ENCODE measurements at places on chromosomes 13 and 19. TPM values are rescaled to one million over a fixed set of nuclear protein-coding genes. Genes with fewer than 3 reads are reported as not detected.

DNA sequence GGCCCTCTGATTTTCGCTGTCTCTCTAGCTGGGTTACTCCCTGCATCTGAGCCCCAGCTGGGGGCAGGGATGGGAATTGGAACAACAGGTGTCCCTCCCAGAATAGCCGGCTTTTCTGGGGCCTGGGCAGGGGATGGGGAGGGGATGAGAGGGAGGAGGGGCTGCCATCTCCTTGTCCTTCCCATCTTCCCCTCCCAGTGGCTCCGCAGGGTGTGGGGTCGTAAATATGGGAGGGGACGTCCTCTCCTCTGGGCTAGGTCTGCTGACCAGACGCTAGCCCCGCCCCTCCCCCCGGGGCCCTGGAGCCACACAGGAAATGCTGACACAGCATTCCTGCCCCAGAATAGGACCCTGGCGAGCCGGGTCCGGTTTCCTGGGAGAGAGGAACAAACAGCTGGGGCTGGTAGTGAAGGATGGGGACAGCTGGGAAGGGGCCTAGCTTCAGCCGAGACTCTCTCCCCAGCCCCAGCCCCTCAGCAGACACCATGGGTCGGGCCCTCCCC is 1.1 kb downstream of the RYR1 start:
- H3K27me3 ChIP-seq = no peaks in the 10 kb centered on the region
- no peak overlapping the region for H3K27ac ChIP-seq
- no peaks in the 10 kb centered on the region for H3K4me1 ChIP-seq
- H3K4me3 ChIP-seq = no peak overlapping the region

GRCh38 chr13:102798581-102799425 is at the start of the genes BIVM and POGLUT2:
BIVM (plus strand) TSS chr13:102799119; CDS start chr13:102807268, 8,149 bp downstream.
POGLUT2 (minus strand) TSS chr13:102798976; CDS start chr13:102798670, 306 bp downstream.
- H3K27ac ChIP-seq = peak within 1 kb of the TSS; percentile 68
- no peaks in the 10 kb centered on the region for H3K27me3 ChIP-seq
- peak within 1 kb of the TSS; percentile 81 for H3K4me3 ChIP-seq
- no peaks in the 10 kb centered on the region for H3K36me3 ChIP-seq
- no peaks in the 10 kb centered on the region for H3K4me1 ChIP-seq
- DNase-seq = peak; percentile 97

The ZSCAN18 gene
- 103 TPM for total RNA-seq

The ZNF835 gene
- total RNA-seq = 5.3 TPM

DNA sequence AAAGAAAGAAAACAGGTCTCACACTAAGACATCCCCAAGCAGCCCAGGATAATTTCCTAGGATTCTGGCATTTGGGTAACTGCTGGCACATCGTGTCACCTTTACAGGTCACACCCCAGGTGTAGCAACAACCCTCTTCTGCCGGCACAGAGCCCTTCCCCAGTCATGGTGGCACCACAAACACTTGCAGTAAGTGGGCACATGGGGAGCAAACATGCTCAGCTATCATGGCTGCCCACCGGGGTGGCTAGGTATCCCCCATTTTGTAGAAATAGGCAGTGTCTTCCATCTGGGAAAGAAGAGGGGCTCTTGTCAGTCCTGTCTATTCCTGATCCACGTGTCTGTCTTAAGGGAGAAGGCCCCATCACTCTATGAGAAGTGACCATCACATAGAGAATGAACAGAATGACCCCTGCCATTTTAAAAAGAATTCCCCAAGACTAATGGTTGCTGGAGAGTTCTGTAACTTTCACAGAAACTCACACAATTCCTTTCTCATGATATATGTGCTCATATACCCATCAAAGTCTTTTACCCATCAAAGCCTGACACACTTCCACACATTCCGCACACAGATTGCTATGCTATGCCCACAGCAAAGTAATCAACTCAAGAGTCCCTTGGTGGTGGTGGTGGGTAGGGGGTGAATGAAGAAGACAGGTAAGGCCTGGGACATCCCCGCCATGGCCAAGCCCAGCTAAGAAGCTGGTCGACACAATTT is 33.3 kb downstream of the BRD4 start:
- no peaks in the 10 kb centered on the region for H3K36me3 ChIP-seq
- H3K27ac ChIP-seq = no peak overlapping the region
- H3K27me3 ChIP-seq = no peaks in the 10 kb centered on the region
- H3K4me3 ChIP-seq = no peak overlapping the region
- H3K4me1 ChIP-seq = peaks cover 20% of the 10 kb centered on the region

- no peaks in the 10 kb centered on the region for H3K27me3 ChIP-seq
- H3K4me1 ChIP-seq = peaks cover 8% of the 10 kb centered on the region
- H3K4me3 ChIP-seq = no peak overlapping the region
- no peak for DNase-seq
- no peaks in the 10 kb centered on the region for H3K36me3 ChIP-seq
These were observed 25.4 kb upstream of the C13orf42 start for GRCh38 chr13:51136276-51136980.

GRCh38 chr13:32419862-32420261 is 8.1 kb downstream of the N4BP2L1 start:
- no peak for DNase-seq
- H3K27me3 ChIP-seq = no peaks in the 10 kb centered on the region
- H3K4me3 ChIP-seq = no peak overlapping the region
- H3K27ac ChIP-seq = no peak overlapping the region
- H3K4me1 ChIP-seq = no peaks in the 10 kb centered on the region

- no peaks in the 10 kb centered on the region for H3K27me3 ChIP-seq
- no peak overlapping the region for H3K27ac ChIP-seq
- H3K4me1 ChIP-seq = no peaks in the 10 kb centered on the region
- H3K36me3 ChIP-seq = no peaks in the 10 kb centered on the region
These were observed 14.6 kb downstream of the NLRP8 start for GRCh38 chr19:55962186-55962585.

Data from kidney (tissue), 22 donors.